ENCODE measurements at places on chromosomes 11 and 22.

GRCh38 chr11:3732671-3733436, 61.7 kb upstream of the CHRNA10 start:
- no peak for DNase-seq

DNA sequence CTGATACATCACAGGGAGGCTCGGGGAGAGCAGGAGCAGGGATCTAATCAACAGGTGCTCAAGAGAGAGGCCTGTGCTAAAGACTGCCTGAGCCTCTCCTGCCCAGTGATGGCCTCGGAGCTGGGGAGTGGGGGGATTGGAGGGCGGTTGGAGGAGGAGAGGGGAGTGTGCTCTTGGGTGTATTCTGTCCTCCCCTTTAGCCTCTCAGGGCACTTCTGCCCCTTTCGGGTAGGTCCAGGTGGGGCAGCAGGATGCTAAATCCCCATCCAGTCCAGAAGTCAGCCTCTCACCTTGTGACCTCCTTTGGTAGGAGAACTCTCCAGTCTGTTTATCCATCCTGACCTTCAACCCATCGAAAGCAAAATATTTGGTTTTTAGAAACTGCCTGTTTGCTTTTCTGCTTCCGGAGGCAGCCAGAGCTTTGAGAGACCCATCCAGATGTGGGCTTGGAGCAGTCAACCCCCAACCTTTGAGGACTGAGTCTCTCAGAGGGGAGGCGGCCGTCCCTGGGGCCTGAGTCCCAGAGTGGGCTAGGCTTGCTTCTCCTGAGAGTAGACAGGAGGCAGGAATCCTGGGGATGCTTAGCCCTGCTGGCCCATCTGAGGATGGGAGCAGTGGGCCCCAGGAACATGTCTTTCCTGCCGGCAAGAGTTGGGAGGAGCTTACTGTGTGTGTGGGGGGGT, 105.2 kb upstream of the SYT13 start:
- DNase-seq = no peak

- DNase-seq = no peak
Measured at GRCh38 chr11:78742430-78742829, 167.8 kb upstream of the NARS2 start.

GRCh38 chr11:43930868-43931716, 11.3 kb upstream of the C11orf96 start:
- no peak for DNase-seq

- DNase-seq = no peak
Measured at GRCh38 chr22:41360126-41360525, 21.6 kb upstream of the TEF start.

- no peak for DNase-seq
Measured at GRCh38 chr22:49566141-49566541, 261.5 kb downstream of the BRD1 start.

GRCh38 chr11:46390331-46391171, 1.0 kb downstream of the CHRM4 start:
- no peak for DNase-seq

DNA sequence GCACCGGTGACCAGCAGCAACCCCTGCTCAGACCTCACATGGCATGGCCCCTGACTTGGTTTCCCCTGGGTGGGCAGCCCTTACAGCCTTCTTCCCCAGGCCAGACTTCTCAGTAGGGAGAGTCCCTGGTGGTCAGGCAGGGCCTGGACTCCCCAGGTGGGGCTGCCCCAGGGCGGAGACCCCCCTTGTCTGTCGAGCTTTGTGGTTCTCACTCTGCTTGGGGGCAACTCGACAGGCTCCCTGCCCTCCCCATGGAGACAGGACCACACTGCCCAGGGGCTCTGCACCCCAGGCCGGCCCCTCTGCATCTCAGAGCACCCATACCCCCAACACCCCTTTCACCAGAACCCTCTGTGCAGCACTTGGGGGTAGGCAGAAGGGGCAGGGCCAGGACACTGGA, 87.7 kb downstream of the MORC2 start:
- DNase-seq = no peak

GRCh38 chr22:42528591-42529307, 9.2 kb upstream of the RRP7A start:
- DNase-seq = no peak

GRCh38 chr11:77598195-77598594, 8.4 kb downstream of the AQP11 start:
- DNase-seq = no peak

GRCh38 chr11:63177872-63178271, 33.9 kb upstream of the SLC22A24 start:
- no peak for DNase-seq

DNA sequence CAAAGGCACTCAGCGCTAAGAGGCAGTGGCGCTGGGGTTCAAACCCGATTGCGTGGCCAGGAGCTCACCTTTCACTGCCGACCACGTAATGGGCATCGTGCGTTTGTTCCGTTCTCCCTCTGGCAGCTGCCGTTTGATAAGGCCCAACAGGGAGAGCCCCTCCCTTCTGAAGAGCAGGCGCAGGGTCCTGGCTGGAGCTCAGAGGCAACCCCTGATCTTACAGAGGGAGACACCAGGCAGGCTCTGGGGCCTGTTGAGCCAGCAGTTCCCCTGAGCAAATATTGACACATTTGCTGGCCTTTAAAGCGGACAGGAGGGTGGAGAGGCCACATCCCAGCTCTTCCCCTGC, 11.7 kb upstream of the C1QTNF6 start:
- DNase-seq = no peak

- DNase-seq = no peak
Measured at GRCh38 chr11:17597770-17598169, 50.7 kb downstream of the OTOG start.

DNA sequence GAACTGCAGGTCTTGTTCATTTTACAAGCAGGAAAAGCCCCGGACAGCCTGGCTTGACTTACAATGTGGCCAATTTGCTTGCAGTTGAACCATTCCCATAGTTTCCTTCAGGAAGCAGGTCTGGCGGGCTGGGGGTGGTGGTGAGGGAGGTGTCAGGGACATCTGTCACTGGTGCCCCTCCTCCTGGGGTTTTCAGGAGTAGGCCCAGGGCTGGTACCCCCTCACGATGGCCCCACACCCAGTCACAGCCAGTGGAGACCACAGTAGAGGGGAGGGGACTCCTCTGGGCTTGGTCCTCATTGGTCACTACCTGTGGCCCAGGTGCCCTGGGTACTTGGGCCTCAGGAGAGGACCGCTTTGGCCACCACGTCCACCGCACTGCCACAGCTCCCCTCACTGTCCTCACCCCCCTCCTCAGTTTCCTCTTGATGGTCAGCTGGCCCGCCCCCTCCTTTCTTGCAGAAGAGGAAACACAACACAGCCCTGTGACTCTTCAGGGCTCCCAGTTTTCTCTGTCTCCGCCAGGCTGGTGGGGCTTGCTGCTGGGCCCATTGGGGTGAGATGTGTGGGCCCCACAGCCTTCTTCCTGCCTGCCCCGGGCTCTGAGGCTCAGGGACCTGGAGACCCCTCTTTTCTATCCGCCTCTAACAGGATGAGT, 39.8 kb upstream of the SHISAL1 start:
- peak; percentile 57 for DNase-seq

DNA sequence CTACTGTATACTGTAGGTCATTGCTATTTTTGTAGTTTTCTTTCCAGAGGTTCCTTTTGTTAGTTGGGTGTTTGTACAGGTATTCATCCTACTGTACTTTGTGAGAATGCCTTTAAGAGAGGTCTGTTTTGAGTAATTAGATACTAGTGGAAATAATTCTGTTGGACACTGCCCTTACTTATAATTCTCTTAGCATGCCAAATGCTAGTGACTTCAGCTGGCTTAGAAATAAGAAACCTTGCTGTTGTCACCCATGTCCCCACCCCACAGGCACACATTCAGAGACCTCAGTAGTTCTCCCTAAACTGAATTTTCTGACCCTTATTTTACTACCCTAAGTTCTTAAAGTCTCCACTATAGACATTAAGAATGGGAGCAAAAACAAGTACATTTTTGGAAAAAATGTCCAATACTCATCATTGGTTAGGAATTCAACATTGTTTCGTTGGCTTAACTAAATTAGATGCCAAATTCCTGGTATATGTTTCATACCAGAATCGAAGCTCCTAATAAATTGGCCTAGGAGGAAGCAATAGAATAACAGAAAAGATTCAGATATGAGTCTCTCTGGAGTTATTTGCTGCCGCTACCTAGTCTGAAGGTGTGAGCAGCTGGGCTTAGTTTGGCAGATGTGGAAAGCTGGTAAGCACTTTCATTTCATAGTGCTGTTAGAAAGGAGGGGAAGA, 28.4 kb downstream of the ZNF143 start:
- DNase-seq = no peak

DNA sequence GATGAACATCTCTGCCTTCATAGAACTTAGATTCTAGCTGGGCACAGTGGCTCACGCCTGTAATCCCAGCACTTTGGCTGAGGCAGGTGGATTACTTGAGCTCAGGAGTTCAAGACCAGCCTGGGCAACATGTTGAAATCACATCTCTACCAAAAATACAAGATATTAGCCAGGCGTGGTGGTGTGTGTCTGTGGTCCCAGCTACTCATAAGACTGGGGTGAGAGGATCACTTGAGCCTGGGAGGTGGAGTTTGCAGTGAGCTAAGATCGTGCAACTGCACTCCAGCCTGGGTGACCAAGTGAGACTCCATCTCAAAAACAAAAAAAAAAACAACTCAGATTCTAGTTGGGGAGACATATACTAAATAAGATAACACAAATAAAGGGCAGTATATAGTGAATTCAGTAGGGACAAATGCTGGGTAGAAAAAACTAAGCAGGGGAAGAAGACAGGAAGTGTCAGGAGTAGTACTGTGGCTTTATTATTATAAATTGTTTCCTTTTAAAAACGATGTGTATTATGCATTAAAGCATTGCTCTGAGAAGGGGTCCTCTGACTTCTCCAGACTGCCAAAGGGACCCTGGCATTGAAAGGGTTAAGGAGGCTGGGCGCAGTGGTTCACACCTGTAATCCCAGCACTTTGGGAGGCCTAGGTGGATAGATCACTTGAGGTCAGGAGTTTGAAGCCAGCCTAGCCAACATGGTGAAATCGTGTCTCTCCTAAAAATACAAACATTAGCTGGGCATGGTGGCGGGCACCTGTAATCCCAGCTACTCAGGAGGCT, 46.7 kb downstream of the PACS1 start:
- no peak for DNase-seq

- DNase-seq = no peak
Measured at GRCh38 chr11:118916842-118917388, 8.8 kb downstream of the BCL9L start.

GRCh38 chr11:75133976-75134375, 16.9 kb upstream of the SLCO2B1 start:
- no peak for DNase-seq

DNA sequence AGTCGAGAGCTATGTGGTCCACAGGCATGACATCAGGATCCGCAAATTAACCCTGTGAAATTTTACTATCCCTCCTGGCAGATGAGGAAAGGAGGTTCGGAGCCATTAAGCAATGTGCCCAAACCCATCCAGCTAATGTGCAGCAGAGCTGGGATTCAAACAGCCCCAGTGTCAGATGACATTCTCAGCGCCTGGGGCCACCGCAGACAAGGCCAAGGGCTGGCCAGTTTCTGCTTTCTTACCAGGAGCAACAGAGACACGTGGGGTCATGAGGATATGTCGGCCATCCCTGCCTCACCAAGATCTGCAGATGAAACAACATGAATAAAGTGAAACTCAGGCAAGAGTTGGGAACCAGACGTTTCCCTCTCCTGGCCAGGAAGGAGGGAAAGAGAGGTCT, 110.2 kb downstream of the TENM4 start:
- DNase-seq = no peak

DNA sequence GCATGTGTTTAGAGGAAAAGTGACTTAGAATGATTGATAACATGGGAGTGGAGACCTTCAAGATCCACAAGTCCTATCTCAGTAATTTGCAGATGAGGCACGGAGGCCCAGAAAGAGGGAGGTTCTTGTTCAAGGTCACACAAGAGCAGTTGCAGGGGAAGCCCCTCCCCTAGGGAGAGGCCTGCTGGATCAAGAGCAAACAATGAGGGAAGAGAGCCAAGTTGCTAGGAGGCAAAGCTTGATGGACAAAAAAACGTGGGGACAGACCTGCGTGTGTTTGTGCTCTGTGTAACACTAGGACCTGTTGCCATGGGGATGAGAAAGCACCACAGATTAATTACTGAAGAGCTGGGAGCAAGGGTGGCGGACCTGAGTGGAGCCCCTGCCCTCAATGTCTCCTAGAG, 6.4 kb upstream of the MFRP start:
- no peak for DNase-seq

GRCh38 chr11:87148749-87149148, 111.0 kb downstream of the TMEM135 start:
- DNase-seq = no peak

GRCh38 chr11:124922831-124923230, 3.8 kb downstream of the HEPN1 start:
- no peak for DNase-seq

GRCh38 chr11:40384991-40385390, 1074.5 kb downstream of the LRRC4C start:
- DNase-seq = no peak

DNA sequence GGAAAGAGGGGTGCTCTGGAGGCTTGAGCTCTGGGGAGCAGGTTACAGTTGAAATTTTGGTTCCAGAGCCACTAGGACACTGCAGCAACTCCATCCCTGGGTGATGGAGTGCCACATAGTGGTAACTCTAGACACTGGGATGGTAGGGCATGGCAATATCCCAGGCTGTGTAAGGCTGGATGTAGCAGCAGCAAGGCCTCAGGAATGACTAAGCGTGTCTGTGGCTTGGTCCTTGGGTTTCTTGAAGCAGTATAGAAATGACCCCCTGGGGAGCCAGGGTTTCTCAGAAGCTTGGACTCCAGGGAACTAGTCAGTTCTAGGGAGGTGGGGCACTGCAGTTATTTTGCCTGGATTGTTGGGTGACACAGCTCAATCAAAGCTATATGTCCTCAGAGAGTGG, 8.1 kb downstream of the MS4A4A start:
- DNase-seq = no peak

DNA sequence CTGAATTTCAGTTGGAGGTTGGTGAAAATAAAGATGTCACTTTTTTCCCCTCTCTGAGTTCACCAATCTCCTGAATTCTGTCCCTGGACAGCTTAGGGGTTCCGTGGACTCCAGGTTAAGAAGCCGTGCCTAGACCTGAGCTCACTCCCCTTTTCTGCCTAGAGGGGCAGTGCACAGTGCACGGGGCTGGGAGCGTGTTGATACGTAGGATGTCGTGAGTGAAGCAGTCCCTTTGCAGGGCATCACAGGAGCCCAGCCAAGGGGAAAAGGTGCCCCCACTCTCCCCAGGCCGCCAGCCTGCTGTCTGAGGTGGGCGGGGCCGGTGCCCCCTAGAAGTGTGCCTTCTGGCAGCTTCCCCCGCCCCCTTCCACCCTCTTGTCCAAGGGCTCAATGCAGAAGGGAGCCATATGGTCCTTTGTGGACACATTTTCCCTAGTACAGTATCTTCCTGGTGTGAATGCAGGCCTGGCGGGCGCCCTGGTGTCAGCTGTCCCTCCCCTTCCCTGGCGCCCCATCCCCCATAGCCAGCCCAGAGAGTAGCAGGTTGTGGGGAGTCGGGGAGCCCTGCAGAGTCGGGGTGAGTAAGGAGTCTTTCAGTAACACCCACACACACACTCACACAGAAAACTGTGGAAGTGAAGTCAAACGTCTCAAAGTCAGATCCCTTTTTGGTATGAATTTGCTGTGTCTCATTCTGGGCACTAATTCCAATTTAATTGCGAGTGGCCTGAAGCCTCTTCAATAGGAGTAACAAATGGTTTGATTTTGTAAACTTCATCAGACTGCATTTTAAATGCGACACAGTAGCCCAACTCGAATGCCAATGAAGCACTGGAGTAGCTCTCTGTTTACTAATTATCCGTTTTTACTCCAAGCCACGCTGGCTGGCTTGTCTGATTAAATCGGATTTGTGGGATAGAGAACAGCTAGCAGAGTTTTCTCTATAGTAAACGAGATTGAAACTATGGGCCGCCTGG, 67.5 kb upstream of the NNMT start:
- peak; percentile 19 for DNase-seq

Measured in inflammatory macrophage (primary cell).